ENCODE measurements at places on chromosomes 12 and 14. TPM values are rescaled to one million over a fixed set of nuclear protein-coding genes. Genes with fewer than 3 reads are reported as not detected.

The SERPINA1 gene
- 65.3 TPM for total RNA-seq

The IL26 gene
- not detected for total RNA-seq

The TEX52 gene
- total RNA-seq, result not detected

The PLD4 gene
- total RNA-seq, result 7.2 TPM

The CLEC4C gene
- 0.54 TPM for total RNA-seq

The DHRS2 gene
- total RNA-seq, result 0.50 TPM

The CPSF6 gene
- 99.4 TPM for total RNA-seq

The TOX4 gene
- 103 TPM for total RNA-seq

The RAPGEF3 gene
- 0.73 TPM for total RNA-seq

The CCDC63 gene
- total RNA-seq, result not detected

The INHBC gene
- total RNA-seq, result 0.31 TPM

The HOXC9 gene
- not detected for total RNA-seq

The NAV3 gene
- total RNA-seq, result not detected

The ERBB3 gene
- total RNA-seq, result 0.66 TPM

The SALL2 gene
- total RNA-seq, result 1.6 TPM

The GNG2 gene
- total RNA-seq, result 582 TPM

The PLXNC1 gene
- total RNA-seq, result 26.5 TPM

The CHGA gene
- not detected for total RNA-seq

The PROX2 gene
- 5.7 TPM for total RNA-seq

The DICER1 gene
- 52.9 TPM for total RNA-seq

The MUCL1 gene
- total RNA-seq, result not detected

The SERPINA10 gene
- total RNA-seq, result not detected

The NTN4 gene
- total RNA-seq, result not detected

The GDF3 gene
- not detected for total RNA-seq

The AGAP2 gene
- total RNA-seq, result 54.1 TPM

The OR6C68 gene
- total RNA-seq, result not detected

The GLT8D2 gene
- 0.32 TPM for total RNA-seq

The TAS2R31 gene
- 3.7 TPM for total RNA-seq

The TTC9 gene
- 5.6 TPM for total RNA-seq

The MMP19 gene
- not detected for total RNA-seq

The TAS2R19 gene
- 3.8 TPM for total RNA-seq

The ZBTB1 gene
- total RNA-seq, result 166 TPM

The SEL1L gene
- total RNA-seq, result 55.0 TPM

The RAD9B gene
- 1.8 TPM for total RNA-seq

The KRT74 gene
- total RNA-seq, result 1.2 TPM

The COX8C gene
- not detected for total RNA-seq

The IRAK3 gene
- 9.2 TPM for total RNA-seq

The TAS2R10 gene
- total RNA-seq, result not detected

The SOX5 gene
- 0.80 TPM for total RNA-seq

The TCL1B gene
- not detected for total RNA-seq

The TAMALIN gene
- 424 TPM for total RNA-seq

The CAPZA3 gene
- not detected for total RNA-seq

The SUPT16H gene
- total RNA-seq, result 65.1 TPM

The MORN3 gene
- 4.4 TPM for total RNA-seq

The KLRK1 gene
- total RNA-seq, result 543 TPM

The RTL1 gene
- total RNA-seq, result not detected

The KLRC2 gene
- 3.0 TPM for total RNA-seq
